ENCODE measurements at places on chromosomes 7 and 10. TPM values are rescaled to one million over a fixed set of nuclear protein-coding genes. Genes with fewer than 3 reads are reported as not detected.

Gene RINT1
- 20.5 TPM for total RNA-seq

Gene LRRD1
- total RNA-seq: 0.92 TPM

Gene GPR158
- total RNA-seq: 14.3 TPM

Gene HOGA1
- total RNA-seq: 2.5 TPM

Gene RARRES2
- 10.8 TPM for total RNA-seq

Gene TBRG4
- 49.1 TPM for total RNA-seq

Gene ZNF273
- 35.5 TPM for total RNA-seq

Gene BTBD16
- not detected for total RNA-seq

Gene FEZF1
- 12.2 TPM for total RNA-seq

Gene ATOH7
- 0.69 TPM for total RNA-seq

Gene LIPN
- total RNA-seq: not detected

Gene NYAP1
- total RNA-seq: 38.8 TPM

Gene RPEL1
- total RNA-seq: not detected

Gene MYL7
- total RNA-seq: not detected

Gene FGL2
- 2.3 TPM for total RNA-seq

Gene TAS2R41
- not detected for total RNA-seq

Gene DCLRE1A
- total RNA-seq: 18.7 TPM

Gene RELN
- total RNA-seq: 77.0 TPM

Gene C10orf143
- 1.4 TPM for total RNA-seq

Gene PDE6C
- not detected for total RNA-seq

Gene PHKG1
- 7.2 TPM for total RNA-seq

Gene TAC1
- 89.5 TPM for total RNA-seq

Gene C7orf33
- total RNA-seq: not detected

Gene UNCX
- total RNA-seq: 2.3 TPM

Gene PKD2L1
- total RNA-seq: 0.46 TPM

Gene PILRA
- 1.2 TPM for total RNA-seq

Gene MSMB
- total RNA-seq: not detected

Gene LIPM
- not detected for total RNA-seq

Gene ITIH5
- total RNA-seq: 18.9 TPM

Gene TSPAN12
- total RNA-seq: 16.8 TPM

Gene OR2A12
- not detected for total RNA-seq

Gene PTF1A
- not detected for total RNA-seq

Gene SLC26A5
- total RNA-seq: 0.46 TPM

Gene CFAP69
- total RNA-seq: 9.2 TPM

Gene BAMBI
- total RNA-seq: 10.4 TPM
